ENCODE measurements at places on chromosomes 2 and 18.
A peak's percentile ranks its signal among the peaks of the same experiment; 100 is the strongest.

DNA sequence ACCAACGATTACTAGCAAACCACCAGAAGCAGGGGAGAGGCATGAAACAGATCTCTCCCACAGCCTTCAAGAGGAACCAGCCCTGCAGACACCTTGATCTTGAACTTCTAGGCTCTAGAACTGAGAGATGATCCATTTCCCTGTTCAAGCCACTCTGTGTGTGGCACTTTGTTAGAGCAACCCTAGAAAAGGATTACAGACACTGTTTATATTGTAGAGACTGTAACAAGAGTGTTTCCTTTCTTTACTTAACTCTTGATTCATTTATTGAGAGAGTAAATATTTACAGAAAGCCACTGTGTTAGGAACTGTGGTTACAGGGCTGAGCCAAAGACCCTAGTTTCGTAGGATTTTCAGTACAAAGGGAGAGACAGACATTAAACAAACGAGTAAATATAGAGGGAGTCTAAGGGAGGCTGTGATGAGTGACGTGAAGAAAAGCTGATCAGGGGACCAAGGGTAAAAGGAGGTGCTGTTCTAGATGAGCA is 10.9 kb downstream of the CCDC68 start:
- DNase-seq = no peak

GRCh38 chr2:142291969-142292368 is 161.2 kb upstream of the LRP1B start:
- no peak for DNase-seq

- peak; percentile 41 for DNase-seq
Observed at GRCh38 chr2:71226096-71226964, 573 bp downstream of the PAIP2B start.

DNA sequence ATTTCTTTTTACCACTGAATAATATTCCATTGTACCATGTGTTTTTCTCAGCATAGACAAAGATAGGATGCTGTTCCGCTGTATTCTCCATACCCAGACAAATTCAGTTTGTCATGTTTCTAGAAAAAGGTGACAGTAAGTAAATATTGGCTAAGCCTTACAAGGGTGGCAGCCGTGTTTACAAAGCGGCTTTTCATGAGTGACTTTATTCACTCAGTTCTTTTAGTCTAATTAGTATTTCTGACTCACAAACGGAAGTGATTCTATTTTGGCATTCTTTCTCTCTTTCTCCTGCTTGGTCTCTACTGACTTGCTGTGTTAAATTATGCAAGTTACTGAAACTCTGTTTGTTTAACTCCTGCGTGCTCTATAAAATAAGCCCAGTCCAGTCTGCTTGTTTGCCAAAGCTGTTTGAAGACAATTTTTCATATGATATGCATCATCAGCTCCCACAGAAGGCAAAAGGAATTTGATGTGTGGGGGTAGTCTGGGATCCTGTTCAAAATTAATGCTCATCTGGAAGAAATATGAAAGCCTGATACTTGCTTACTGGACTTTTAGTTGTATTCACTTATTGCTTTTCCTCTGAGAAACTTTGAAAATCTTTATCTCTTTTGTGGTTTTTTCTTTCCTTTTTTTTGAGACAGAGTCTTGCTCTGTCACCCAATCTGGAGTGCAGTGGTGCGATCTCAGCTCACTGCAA is 2.3 kb upstream of the PLEKHH2 start:
- DNase-seq = no peak

DNA sequence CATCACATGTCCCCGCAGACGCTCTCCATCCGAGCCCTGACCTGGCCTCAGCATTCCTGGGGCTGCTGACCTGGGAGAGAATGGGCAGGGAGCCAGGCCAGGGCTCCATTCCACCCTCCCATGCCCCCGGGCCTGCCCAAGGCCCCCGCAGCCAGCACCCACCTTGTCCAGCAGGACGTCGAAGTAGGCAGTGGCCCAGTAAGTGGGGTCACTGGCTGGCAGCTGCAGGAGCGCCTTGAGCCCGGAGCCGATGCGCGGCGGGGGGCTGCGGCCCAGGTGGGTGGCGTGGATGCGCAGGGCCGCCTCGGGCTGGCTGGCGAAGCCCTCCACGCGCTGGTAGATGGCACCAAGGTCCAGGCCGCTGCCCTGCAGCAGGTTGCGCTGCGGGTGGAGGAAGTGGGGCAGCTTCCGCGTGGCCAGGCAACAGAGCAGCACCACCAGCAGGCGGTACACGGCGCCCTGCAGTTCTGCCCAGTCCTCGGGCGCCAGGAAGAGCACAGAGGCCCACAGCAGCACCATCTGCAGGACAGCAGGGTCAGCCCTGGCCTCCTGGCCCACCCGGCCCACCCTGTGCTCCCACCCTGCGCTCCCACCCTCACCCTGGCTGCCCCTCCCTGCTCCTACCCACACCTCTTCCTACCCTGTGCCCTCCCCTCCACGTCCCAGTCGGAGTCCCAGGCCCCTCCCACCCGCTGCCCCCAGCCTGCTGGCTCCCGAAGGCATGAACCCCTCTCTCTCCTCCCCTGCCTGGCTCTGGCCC is 7.6 kb downstream of the MAB21L4 start:
- no peak for DNase-seq

DNA sequence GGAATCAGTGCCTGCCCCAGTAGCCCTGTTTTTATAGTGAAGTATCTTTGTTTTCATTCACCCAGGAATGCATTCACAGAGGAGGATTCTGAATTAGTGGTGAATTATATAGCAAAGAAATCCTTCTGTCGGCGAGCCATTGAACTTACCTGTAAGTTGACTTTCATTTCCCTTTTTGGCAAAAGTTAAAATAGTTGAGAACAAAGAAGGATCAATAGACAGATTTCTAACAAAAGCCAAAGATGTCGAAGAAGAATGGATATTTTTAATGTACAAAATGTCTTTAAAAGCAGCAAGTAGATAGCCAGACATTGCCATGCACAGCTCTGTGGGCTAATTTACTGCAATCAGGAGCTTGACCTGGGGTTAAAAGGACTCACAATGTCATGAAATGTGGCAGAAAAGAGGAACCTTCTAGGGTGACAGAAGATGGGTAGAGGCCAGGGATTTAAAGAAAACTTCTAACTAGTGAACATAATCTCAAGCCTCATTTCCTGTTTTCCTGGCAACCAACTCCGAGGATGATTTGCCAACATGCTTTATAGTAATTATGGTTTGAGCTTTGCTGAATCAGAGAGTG is 53.8 kb upstream of the TMEM87B start:
- no peak for DNase-seq

DNA sequence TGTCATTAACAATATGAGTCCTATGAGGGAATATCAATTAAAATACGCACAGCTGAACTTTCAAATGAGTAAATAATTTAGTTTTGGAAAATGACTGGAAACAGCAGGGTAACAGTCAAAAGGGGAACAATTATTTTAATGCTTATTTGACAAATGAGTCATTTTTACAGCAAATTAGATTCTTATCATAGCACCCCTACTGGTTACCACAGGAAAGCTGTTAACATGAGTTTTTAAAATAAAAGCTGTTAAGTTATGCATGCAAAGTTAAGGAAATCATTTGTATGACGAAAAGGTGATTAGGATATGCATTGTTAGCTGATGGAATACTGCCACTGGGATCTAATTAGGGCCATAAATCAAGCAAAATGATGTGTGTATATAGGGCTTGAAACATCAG is 435.1 kb upstream of the MEIS1 start:
- DNase-seq = no peak

GRCh38 chr2:7045601-7046590 is 128.7 kb downstream of the RNF144A start:
- no peak for DNase-seq

DNA sequence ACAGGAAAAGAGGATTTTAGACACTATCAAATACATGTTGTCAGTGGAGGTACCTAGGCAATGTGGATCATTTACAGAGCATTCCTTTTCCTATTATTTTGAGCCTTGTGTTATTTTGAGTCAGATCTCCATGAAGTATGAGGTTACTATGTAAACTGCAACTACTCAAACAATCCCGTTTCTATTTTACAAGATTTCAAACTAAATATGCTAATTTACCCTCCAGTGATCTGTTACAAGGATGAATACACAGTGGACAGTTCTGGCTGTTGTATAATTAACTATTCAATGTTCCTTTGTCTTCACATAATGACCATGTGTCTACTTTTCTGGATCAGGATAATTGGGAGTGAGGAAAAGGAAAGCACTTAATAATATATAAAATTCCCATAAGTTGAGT is 4.6 kb downstream of the HOXD1 start:
- DNase-seq = no peak

GRCh38 chr2:236753606-236754270 is 184.1 kb downstream of the ACKR3 start:
- DNase-seq = no peak

DNA sequence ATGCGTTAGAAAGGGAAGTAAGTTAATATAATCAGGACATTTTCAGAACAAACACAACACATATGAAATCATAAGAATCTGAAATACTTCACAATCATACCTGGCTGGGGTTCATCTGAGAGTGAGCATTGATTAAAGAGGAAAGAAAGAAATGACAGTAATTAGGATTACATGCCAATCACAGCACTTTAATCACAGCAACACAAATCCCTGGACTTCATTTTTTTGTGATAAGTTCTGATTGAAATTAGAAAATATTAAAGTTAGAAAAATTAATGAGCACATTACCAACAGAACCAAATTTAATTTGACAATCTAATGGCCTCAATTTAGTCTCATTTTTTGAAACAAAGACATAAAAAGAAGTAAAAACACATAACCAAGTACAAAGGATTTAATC is 121.9 kb downstream of the LRP2 start:
- DNase-seq = no peak

DNA sequence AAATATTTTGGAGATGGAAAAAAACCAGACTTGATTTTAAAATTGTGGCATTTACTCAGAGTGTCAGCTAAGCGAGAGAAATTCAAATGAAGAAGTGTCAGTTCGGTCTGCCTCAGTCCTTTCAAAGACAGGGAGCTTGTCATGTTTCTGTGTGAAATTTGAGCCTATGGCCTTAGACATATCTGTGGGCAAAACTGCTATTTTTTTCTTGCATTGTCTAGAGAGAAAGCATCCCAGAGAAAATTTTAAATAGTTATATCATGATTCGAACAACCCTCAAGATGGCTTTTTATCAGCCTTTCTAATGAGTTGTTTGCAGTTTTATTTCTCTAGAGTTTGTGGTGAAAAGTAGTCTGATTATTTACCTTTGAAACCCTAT is 50.2 kb upstream of the KCNE4 start:
- DNase-seq = no peak

DNA sequence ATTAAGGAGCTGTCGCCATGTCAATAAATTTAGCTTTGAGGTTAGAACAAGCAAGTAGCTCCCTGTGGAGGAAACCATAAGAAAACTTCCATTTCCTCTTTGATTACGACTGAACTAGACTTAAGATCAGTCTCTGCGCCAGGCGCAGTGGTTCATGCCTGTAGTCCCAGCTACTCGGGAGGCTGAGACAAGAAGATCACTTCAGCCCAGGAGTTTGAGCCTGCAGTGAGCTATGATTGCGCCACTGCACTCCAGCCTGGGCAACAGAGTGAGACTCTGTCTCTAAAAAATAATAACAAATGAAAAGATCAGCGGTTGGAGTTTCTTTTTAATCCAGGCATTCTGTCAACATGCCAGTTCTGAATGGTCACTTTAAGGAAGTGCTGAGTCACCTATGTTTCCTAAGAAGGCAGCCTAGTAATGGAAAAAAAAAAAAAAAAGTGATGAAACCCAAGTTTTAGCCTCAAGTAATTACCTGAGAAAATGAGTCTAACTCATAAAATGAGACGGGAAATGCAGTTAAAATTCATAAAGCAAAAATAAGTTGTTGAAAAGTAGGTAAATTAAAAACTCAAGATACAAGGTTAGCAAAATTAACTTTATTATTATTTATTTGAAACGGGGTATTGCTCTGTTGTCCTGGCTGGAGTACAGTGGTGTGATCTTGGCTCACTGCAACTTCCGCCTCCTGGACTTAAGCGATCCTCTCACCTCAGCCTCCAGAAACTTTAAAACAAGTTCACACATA is 10.2 kb downstream of the C18orf32 start:
- no peak for DNase-seq

GRCh38 chr2:221096706-221097567 is 475.2 kb downstream of the EPHA4 start:
- no peak for DNase-seq

DNA sequence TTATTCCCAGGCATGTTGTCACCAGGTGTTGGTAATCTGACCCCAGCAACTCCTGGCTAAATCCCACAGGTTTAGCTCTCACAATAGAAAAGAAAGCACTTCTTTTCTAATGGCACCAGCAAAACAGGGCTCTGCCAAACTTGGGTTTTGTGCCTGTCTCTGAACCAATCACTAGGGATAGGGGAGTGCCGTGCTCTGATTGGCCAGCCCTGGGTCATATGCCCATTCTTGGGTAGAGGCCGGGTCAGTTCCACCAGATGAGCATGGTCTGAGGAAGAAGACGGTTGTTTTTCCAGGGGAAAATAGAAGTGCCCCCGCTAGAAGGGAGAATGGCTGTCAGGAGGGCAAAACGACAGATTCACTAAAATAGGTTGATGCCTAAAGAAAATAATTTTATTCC is 14.7 kb downstream of the CDK15 start:
- no peak for DNase-seq

- no peak for DNase-seq
Observed at GRCh38 chr2:138867341-138867740, 87.2 kb upstream of the NXPH2 start.

- DNase-seq = no peak
Observed at GRCh38 chr2:28276807-28277206, 115.9 kb upstream of the FOSL2 start.

- no peak for DNase-seq
Observed at GRCh38 chr2:234863043-234863934, 88.5 kb upstream of the SH3BP4 start.

- no peak for DNase-seq
Observed at GRCh38 chr2:241478166-241478565, 30.2 kb downstream of the STK25 start.

GRCh38 chr2:112706170-112706664 is 14.6 kb upstream of the NT5DC4 start:
- peak; percentile 83 for DNase-seq

DNA sequence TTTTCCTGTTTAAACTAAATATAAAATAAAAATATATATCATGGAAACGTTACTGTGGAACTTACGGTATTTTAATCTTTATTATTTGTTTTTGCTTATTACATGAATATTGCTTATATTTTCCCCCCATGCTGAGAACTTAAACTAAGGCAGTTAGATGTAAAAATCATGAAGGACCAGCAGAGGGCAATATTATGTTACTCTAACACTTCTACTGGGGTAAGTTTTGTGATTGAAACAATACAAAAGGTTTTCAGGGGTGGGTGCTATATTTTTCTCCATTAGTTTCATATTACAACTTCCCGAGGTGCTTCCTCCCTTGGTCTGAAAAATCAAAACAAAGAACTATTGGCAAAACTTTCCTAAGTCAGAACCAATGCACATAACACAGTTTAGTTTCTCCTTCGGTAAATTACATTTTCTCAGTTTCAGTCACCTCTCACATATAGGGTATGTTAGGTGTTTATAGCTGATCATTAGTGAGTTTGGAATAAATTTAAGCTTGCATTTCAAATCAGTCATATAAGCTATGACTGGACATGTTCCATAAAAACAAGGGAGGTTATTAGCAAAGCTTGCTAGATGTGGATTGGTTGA is 54.8 kb downstream of the ZNF407 start:
- DNase-seq = no peak

GRCh38 chr18:8930990-8931616 is 171.4 kb upstream of the NDUFV2 start:
- DNase-seq = no peak
